Substantia nigra (tissue), 51 donors: ENCODE measurements at places on chromosomes 13 and 19.

- DNase-seq: no peak
Observed at GRCh38 chr19:43983544-43983911, 460 bp upstream of the ZNF155 start.

DNA sequence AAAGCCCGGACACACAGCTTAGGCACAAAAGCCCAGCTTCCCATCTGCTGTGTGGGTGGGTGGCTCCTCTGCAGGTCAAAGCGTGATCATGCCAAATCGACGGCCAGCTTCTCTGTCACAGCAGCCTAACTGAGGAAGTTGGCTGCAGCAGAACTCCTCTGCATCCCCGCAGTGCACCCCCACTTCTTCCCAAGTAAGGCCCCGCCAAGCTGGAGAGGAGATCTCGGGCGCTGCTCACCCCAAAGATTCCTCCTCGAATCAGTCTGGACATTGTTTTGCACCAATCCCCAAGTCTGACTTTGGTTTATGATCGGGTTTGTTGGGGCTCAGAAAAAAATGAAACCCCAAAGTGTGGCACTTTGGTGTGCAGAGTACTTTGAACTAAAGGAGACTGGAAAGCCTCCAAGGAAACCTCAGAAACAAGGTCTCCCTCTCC, 19.7 kb upstream of the CPB2 start:
- DNase-seq: no peak

DNA sequence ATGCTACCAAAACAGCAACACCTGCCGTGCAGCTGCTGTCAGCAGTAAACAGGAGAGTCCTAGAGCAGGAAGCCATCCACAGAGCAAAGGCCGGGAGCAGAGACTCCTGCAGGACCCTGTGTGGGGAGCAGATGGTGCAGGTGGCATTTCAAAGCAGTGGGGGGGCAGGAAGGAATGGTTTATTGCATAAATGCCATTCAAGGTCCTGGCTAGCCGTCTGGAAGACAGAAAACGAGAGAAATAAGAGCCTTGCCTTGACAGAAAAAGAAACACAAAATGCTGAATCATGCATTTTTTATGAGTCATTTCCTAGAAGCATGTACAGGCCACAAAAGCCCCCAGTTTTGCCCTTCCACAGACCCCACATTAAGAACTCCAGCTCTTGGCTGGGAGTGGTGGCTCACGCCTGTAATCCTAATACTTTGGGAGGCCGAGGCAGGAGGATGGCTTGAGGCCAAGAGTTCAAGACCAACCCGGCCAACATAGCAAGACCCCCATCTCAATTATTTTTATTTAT, 5.4 kb downstream of the RSPH6A start:
- no peak for DNase-seq

- no peak for DNase-seq
Observed at GRCh38 chr19:49890349-49891311, 6.1 kb downstream of the IL4I1 start.

DNA sequence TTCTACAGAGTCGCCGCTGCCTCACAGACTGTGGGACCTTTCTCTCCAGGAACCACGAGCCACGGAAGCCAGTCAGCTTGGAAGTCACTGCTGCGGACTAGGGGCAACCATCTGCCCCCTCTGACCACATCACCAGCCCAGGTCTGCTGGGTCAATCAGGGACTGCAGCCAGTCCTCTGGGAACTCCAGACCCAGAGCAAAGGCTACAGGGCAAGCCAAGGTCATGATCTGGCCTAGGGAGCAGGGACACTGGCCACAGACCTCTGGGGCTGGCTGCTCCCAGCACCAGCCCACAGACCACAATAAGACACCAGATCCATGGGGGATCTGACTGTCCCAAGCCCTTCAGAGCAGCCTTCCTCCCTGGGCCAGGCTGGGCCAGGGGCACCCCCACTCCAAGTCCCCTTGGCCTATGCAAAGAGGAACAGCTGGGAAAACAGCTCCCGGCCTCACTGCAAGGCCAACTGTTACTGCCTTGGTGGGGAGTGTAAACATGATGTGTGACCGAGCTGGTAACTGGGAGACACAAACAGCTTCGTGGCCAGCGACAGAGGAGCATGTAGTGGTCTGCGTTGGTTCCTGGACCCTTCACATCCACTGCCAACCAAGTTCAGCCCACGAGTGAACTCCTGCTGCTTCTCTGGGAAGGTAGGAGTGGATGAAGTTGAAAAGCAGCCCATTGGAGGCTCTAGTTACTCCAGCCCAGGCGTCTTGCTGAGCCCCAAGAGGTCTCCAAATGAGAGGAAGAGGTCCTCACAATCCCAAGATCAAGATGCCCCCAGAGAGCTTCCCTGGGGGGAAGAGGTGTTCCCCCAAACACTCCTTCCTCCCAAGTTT, 1.5 kb downstream of the AKT2 start:
- DNase-seq: no peak

DNA sequence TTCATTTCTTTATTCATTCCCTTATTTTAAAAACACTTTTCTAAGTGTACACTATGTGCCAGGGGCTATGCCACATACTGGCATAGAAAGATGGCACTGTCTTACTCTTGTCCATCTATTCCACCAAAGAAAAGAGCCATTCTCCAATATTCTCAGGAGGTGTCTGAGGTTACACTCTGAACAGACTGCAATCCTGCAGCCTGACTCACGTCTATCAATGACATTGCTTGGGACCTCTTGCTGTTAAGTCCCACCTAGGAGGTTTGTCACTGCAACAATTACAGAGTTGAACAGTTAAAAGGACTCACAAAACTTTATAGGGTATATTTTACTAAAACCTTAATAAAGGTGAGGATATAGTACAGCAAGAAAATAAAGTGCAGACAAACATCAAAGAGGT, 512.9 kb upstream of the HTR2A start:
- DNase-seq: no peak

GRCh38 chr13:110822669-110822945, 92.3 kb downstream of the ANKRD10 start:
- no peak for DNase-seq

- no peak for DNase-seq
Observed at GRCh38 chr19:46714444-46715106, 2.3 kb downstream of the PRKD2 start.

DNA sequence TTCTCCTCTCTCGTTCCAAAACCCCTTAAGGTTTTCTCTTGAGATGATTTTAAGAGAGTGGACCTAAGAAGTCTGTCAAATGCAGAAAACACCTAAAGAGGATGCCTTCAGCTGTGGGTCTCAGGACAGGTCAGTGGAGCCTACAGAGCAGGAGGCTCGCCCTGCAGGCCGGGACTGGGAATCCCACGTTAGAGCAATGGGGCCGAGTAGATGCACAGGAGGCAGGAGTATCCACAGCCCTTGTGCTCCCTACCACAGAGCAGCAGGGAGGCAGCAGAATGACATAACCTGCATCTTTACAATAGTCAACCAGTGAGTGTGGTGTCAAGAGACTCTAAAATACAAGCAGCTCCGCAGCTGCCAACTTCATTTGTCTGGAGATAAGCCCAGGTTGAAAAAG, 229.4 kb downstream of the MTUS2 start:
- DNase-seq: no peak

DNA sequence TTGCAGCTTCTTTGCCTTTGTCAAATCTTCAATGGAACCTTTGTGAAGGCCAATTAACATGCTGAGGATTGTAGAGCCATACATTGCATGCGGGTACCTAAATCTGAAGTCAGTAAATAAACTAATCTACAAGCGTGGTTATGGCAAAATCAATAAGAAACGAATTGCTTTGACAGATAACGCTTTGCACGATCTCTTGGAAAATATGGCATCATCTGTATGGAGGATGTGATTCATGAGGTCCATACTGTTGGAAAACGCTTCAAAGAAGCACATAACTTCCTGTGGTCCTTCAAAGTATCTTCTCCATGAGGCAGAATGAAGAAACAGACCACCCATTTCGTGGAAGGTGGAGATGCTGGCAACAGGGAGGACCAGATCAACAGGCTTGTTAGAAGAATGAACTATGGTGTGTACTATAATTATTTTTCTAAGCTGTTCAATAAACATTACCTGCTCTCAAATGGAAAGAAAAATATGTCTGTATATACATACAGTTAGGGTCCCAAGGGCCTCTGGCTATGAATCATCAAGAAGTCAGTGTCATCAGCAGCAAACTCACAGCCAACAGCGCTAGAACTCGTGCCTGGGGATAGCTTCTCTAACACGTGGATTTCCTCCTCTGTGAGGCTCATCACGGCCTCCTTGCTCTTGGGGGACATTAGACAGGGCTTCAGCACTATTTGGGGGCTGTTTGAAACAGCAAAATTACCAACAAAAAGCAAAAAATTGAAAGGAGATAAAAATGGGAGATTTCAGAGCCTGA, 2.9 kb upstream of the CD70 start:
- no peak for DNase-seq

DNA sequence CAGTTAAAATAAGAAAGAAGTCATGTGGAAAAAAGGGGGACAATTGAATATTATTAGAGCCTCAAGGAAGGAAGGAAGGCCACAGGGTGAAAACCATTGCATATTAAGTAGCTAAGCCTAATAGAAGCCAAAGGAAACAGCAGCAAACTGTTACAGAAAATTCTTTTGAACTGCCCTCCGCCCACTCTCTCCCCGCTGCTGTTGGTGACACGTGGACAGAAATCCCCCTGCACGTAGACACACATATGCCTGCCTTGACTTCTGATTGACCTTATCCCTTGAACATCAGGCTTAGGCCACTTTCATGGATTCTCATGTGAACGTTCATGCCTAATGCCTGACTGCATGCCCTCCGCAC, 229.1 kb downstream of the KCNRG start:
- DNase-seq: no peak

DNA sequence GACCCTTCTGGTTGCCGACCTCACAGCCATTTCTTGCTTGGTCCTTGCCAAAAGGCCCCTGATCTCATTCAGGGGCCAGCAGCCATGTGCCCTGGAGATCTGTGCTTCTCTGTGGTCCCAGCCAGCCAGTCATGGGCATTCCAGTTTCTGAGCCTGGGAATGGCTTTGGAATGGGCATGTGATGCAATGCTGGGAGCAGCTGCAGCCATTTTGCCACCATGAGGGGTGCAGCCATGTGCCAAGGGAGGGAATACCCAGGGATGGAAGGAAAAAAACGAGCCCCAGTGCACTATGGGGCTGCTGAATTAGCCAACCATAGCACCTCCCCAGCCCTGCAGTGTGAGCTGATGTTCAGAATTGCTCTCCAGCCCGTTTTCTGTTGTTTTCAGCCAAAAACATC, 26.3 kb downstream of the F2RL3 start:
- no peak for DNase-seq

GRCh38 chr13:28854657-28855056, 34.5 kb downstream of the MTUS2 start:
- DNase-seq: no peak

DNA sequence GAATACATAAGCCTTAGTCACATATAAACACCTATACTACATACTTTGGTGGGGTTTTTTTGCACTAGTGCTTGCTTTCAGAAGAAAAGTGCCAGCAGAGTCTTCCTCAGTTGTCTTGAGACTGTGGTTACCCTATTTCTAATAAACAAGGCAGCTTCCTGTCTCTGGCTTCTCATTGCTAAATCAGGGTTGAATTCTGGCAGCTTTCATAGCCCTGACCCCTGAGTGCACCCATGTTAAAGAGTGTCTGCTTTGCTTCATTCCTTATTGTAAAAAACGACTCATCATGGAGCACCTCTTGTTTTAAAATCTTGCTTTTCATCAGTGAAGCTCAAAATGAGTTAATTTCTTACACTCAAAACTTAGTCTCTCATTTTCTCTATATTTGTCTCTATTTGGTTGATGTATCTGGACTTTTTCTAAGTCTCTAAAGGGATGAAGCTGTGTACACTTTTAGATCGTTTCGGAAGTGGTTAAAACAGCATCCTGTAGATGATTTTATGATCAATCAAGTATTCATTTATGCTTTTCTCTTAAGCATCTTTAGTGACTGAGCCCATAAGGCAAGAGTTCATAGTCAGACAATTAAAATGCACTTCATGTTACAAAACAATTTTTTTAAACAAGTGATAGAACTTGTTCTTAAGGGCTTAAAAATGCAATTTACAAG, 72.1 kb downstream of the KLF12 start:
- no peak for DNase-seq

GRCh38 chr13:41655997-41656396, 198.6 kb downstream of the RGCC start:
- no peak for DNase-seq

GRCh38 chr13:40651866-40652587, 14.4 kb downstream of the FOXO1 start:
- DNase-seq: no peak

DNA sequence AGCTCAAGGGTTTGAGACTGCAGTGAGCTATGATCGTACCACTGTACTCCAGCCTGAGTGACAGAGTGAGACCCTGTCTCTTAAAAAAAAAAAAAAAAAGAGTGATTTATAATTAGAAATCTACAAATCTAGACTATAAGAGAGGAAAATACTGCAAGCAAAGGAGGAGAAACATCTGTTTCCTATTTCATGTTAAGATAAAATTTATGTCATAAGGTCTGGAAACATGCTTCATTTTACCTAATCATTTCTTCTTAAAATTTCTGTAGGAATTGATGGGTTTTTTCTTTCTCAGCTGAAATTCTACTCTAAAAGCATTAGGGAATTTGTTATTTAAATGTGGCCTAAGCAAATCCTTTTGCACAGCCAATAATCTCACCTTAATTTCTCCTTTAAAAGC, 53.2 kb downstream of the C13orf42 start:
- DNase-seq: no peak

DNA sequence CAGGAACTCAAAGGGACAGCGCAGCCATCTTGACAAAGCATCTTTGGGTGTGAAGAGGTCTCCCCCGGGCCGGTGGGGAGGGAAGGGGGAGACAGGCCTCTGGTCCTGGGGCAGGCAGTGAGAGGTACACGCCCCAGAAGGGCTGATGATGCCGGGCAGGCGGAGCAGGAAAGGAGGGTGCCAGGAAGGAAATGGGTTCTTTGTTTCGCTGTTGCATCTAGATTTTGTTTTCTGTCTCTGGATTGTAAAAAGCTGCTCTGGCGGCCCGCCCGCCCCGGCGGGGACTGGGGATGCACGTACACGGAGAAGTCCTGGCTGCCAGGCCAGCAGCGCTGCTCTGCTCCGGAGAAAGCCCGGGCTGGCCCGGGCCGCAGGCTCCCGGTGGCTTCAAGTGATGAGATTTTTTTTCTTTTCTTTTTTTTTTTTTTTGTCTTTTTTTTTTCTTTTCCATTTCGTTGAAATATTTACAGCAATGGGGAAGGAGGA, 13.2 kb upstream of the ASF1B start:
- DNase-seq: peak; percentile 48
